Activated T-cell treated with anti-CD3 and anti-CD28 coated beads, Interleukin-2, amount 50 U/mL, for 4 hours (primary cell): ENCODE measurements at places on chromosomes 11 and 22.

GRCh38 chr11:6419009-6419631 is at the start of gene APBB1:
TSS of gene APBB1 (minus strand) at chr11:6419094. CDS start at chr11:6411347, 7,747 bp downstream.
- peak; percentile 67 for DNase-seq

- no peak for DNase-seq
Measured at GRCh38 chr11:132111838-132112237, 741.4 kb downstream of the NTM start.

DNA sequence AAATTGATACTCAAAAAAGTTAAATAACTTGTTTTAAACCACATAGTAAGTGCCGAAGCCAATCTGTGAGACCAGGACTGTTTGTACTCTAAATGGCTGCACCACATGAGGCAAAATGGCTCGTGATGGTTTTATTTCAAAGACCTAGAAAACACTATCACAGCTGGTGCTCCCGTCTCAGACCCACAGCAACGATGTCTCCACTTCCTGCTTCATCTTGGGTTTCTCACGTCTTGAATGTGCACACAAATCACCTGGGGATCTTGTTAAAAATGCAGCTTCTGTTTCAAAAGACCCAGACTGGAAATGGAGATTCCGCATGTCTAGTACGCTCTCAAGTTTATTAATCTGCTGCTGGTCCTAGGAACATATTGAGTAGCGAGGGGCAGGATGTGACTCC is 1.2 kb downstream of the CD3E start:
- no peak for DNase-seq

GRCh38 chr22:25403811-25404471 is 160.5 kb upstream of the GRK3 start:
- no peak for DNase-seq

- no peak for DNase-seq
Measured at GRCh38 chr11:72609476-72609875, 64.7 kb downstream of the PDE2A start.

- DNase-seq: no peak
Measured at GRCh38 chr11:74927496-74927895, 21.4 kb downstream of the XRRA1 start.

GRCh38 chr22:22123118-22123959 is 121.2 kb upstream of the VPREB1 start:
- DNase-seq: no peak

DNA sequence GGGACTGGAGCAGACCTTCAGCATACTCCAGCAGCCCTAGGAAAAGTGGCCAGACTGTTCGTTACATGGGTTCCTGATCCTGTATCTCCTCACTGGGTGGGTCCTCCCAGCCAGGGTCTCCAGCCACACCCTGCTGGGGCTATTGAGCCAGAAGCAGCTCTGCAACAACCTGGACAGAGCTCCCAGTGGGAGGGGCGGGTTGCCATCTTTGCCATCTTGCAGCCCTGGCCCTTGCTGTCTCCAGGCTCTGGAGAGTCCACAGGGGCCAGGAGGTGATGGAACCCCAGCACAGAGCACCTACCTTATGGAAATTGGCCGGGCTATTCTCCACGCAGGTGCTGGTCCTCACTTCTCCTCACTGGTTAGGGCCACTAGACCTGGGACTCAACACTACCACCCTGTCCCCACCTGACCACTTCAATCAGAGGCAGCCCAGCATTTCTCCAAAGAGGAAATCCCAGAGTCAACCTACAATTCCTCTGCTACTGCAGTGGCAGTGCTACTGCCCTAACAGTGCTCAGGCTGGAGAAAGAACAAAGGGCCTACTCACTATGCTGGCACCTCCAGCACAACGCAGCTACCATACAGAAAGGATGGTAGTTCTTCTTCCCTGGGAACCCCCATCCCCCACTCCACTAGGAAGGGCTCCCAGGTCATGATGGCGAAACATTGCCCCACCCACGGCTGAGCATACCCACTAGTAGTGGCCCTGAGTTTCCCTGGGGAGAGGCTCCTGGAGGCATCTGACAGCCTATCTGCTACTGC is 290.2 kb upstream of the NCAM1 start:
- no peak for DNase-seq
